Occipital lobe (tissue), 3 donors: ENCODE measurements at places on chromosomes 11 and 22. TPM values are rescaled to one million over a fixed set of nuclear protein-coding genes. Genes with fewer than 3 reads are reported as not detected.
A peak's percentile ranks its signal among the peaks of the same experiment; 100 is the strongest.

DNA sequence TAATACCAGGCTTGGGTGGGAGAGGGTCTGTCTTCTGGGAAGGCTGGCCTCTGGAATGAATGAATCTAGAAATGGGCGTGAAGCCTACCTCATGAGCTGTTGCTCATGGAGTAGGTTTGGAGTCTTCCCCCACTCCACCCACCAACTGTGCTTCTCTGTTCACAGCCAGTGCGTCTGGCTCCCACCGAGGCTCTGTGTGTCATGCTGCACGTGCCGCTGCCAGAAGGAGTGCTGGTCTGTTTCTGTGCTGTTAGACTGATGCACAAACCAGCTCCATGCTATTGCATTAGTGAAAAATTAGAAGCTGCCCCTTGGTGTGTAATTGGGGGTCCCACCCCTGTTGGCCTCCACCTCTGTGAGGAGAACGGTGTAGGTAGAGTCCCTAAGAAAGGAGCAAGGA, 132.3 kb upstream of the PARVA start:
- peak; percentile 24 for DNase-seq

DNA sequence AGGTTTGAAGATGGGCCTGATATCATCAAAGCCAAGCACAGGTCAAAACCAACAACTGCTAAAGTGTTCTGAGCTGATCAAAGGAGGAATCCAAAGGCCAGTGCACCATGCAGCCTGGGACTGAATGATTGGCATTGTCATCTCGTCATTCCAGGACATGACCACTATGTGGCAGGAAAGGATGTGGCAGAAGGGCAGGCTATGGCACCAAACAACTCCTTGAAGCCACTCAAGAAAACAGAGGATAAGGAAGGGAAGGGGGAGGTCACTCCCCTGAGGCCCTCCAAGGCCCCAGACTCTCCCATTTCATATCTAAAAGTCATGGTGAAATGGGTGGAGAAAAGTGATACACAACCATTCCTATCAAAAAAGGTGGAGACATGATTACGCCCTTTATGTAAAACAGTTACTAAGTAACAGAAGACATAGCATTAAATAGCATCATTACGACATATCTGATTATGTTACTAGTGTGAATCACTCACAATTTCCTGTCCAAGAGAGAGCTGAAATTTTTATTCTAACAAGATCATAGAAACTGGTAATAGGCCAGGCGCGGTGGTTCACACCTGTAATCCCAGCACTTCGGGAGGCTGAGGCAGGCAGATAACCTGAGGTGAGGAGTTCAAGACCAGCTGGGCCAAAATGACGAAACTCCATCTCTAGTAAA, 49.3 kb downstream of the AHNAK start:
- DNase-seq: no peak

GRCh38 chr11:73203790-73204189, 14.3 kb upstream of the P2RY2 start:
- DNase-seq: no peak

- DNase-seq: no peak
Observed at GRCh38 chr11:68498321-68498720, 37.8 kb downstream of the PPP6R3 start.

- DNase-seq: no peak
Observed at GRCh38 chr11:133966921-133967598, 10.3 kb upstream of the IGSF9B start.

DNA sequence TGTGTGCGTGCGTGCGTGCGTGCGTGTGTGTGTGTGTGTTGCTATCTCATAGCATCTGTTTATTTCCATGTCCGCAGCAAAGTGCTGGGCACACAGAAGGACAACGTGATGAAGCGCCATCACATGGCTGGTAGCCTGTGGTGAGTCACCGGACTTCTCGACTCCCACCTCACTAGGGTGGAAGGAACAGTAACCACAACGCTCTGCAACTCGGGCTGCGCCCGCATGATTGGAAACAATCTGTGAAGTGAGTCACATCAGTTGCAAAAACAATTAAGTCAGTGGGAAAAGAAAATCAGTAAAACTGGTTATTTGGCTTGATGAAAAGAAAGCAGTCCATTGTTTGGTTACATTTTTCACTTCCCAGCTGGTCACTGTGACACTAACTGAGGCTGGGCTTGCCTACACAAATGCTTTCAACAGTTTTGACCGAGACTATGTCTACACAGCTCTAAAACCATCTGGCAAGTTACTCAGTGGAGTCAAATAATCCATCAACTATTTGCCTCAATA, 437.3 kb upstream of the CADM1 start:
- DNase-seq: peak; percentile 69

Gene ZFP91
- 56.0 TPM for total RNA-seq
